GM23338 (cell line): ENCODE measurements at places on chromosomes 6 and 20. TPM values are rescaled to one million over a fixed set of nuclear protein-coding genes. Genes with fewer than 3 reads are reported as not detected.
A peak's percentile ranks its signal among the peaks of the same experiment; 100 is the strongest.

FOXC1 gene
- total RNA-seq: 0.10 and 0.27 TPM in 2 replicates

MYLK4 gene
- total RNA-seq: 0.12 and 0.17 TPM in 2 replicates

HLA-DQB1 gene
- 4.6 and 5.7 TPM in 2 replicates for total RNA-seq

ZNF391 gene
- 12.6 and 22.5 TPM in 2 replicates for total RNA-seq

TUBB2B gene
- 794 and 802 TPM in 2 replicates for total RNA-seq

RREB1 gene
- total RNA-seq: 25.5 and 29.1 TPM in 2 replicates

ARID1B gene
- total RNA-seq: 72.2 and 82.4 TPM in 2 replicates

DNA sequence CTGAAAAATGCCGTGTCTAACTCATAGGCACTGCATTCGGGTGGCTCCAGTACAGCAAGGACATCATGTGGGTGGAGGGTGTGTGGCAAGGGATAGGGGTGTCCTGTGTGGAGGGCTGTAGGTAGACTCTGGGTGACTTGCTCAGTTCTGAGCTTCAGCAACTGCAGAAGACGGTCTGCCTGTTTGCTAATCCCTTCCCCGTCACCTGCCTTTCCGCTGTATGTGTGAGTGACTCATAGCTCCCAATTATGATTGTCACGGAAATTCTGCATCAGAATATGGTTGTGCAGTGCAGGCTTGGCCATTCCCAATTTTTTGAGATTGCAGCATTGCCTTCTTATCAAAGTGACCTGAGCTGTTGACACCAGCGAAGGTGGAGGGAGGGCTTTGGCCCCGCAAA, 174.3 kb downstream of the CDH4 start:
- peaks cover 18% of the 10 kb centered on the region for H3K4me1 ChIP-seq
- DNase-seq: no peak
- no peaks in the 10 kb centered on the region for H3K36me3 ChIP-seq
- H3K4me3 ChIP-seq: no peak overlapping the region

GRCh38 chr6:73870907-73871306, 174.9 kb downstream of the CD109 start:
- H3K27ac ChIP-seq: no peak overlapping the region
- no peaks in the 10 kb centered on the region for H3K36me3 ChIP-seq
- no peak for DNase-seq
- H3K27me3 ChIP-seq: no peaks in the 10 kb centered on the region
- no peak overlapping the region for H3K4me3 ChIP-seq

DNA sequence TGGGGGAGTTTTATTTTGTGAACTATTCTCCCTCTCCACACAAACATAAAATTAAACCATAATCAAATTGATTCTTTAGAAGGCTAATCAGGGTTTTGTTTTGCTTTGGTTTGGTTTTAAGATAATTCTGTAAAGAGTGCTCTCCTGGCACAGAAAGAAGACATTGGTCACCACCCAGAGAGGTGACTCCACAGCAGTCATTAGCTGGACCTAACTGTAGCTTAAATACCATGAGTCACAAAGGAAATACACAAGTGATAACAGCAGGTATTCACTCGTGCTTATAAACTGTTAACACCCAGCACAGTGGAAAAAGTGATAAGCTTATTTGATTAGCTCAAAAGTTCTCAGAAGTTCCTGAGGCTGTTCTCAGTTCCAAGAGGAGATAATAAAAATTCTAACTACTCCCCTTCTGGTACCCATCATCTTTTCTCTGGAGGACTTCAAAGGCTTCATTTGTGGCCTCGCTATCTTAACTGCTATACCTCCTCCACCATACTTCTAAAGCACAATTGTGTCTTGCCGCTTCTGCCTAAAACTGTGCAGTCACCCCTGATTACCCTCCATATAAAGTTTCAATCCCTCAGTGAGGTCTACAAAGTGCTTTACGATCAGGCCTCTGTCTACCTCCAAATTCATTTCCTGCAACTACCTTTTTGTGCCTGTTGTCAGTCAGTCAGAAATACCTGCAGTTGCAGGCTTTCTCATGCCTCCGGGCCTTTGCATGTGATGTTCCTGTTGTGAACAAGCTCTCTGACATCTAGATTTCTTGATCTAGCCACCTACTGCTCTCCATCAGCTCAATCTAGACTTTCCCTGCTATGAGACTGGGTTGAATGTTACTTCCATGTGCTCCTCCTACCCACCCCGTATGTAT, 201.1 kb downstream of the SAMD5 start:
- no peak overlapping the region for H3K4me3 ChIP-seq
- no peak overlapping the region for H3K27ac ChIP-seq
- H3K36me3 ChIP-seq: no peaks in the 10 kb centered on the region
- no peak for DNase-seq
- H3K27me3 ChIP-seq: no peaks in the 10 kb centered on the region

GRCh38 chr6:79874531-79875134, 72.7 kb downstream of the ELOVL4 start:
- DNase-seq: no peak
- no peak overlapping the region for H3K4me3 ChIP-seq
- H3K4me1 ChIP-seq: peaks cover 3% of the 10 kb centered on the region; the same call in 1 of the 2 replicates

DNA sequence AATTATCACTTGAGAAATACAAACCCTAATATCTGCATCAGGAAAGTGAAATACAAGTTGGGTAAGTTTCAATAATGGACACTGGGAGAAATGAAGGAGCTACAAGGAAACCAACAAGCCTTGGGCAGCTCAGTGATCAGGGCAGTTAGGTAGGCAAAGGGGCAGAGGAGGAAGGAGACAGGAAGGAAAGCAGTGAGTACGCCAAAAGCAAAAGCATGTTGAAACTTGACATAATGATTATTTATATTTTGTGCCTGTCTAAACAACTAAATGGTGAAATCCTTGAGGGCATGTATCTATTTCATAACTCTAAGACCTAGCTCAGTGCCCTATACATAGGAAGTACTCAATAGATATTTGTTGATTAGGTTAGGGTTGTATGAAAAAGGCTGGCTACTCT, 23.3 kb downstream of the PXT1 start:
- H3K4me3 ChIP-seq: no peak overlapping the region
- H3K36me3 ChIP-seq: no peaks in the 10 kb centered on the region
- H3K4me1 ChIP-seq: peaks cover 8% of the 10 kb centered on the region; the same call in 1 of the 2 replicates
- H3K27me3 ChIP-seq: no peaks in the 10 kb centered on the region
- no peak for DNase-seq

- H3K4me3 ChIP-seq: no peak overlapping the region
- peaks cover 11% of the 10 kb centered on the region; the same call in 1 of the 2 replicates for H3K4me1 ChIP-seq
- no peaks in the 10 kb centered on the region for H3K36me3 ChIP-seq
- H3K27me3 ChIP-seq: no peaks in the 10 kb centered on the region
- no peak for DNase-seq
Observed at GRCh38 chr6:79718509-79719247, 87.5 kb downstream of the SH3BGRL2 start.

GRCh38 chr6:7727086-7727945, 1.4 kb downstream of the BMP6 start:
- no peaks in the 10 kb centered on the region for H3K36me3 ChIP-seq
- DNase-seq: peak; percentile 55
- peaks cover 78% of the 10 kb centered on the region for H3K27me3 ChIP-seq

GRCh38 chr6:71388068-71388744, 99.6 kb downstream of the OGFRL1 start:
- no peaks in the 10 kb centered on the region for H3K27me3 ChIP-seq
- H3K4me1 ChIP-seq: peaks cover 31% of the 10 kb centered on the region
- H3K27ac ChIP-seq: no peak overlapping the region
- DNase-seq: no peak
- no peaks in the 10 kb centered on the region for H3K36me3 ChIP-seq
